ENCODE measurements at places on chromosomes 16 and 17.

- no peak for DNase-seq
Measured at GRCh38 chr16:6642271-6642670, 690.4 kb upstream of the RBFOX1 start.

DNA sequence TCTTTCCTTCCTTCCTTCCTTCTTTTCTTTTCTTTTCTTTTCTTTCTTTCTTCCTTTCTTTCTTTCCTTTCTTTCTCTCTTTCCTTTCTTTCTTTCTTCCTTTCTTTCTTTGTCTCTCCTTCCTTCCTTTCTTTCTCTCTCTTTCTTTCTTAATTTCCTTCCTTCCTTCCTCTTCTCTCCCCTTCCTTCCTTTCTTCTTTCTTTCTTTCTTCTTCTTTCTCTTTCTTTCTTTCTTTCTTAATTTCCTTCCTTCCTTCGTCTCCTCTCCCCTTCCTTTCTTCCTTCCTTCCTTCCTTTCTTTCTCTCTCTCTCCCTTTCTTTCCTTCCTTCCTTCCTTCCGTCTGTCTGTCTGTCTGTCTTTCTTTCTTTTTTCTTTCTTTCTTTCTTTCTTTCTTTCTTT is 1446.5 kb upstream of the GOT2 start:
- no peak for DNase-seq

- DNase-seq, result peak; percentile 96
Measured at GRCh38 chr16:48123104-48123788, 32.5 kb downstream of the ABCC12 start.

- no peak for DNase-seq
Measured at GRCh38 chr17:9790889-9791876, at the start of gene DHRS7C. Gene DHRS7C, minus strand, starts transcription at chr17:9791592. Its CDS starts 308 bp downstream, at chr17:9791284.

- DNase-seq, result no peak
Measured at GRCh38 chr17:3691617-3692067, 4.3 kb downstream of the P2RX5 start.

DNA sequence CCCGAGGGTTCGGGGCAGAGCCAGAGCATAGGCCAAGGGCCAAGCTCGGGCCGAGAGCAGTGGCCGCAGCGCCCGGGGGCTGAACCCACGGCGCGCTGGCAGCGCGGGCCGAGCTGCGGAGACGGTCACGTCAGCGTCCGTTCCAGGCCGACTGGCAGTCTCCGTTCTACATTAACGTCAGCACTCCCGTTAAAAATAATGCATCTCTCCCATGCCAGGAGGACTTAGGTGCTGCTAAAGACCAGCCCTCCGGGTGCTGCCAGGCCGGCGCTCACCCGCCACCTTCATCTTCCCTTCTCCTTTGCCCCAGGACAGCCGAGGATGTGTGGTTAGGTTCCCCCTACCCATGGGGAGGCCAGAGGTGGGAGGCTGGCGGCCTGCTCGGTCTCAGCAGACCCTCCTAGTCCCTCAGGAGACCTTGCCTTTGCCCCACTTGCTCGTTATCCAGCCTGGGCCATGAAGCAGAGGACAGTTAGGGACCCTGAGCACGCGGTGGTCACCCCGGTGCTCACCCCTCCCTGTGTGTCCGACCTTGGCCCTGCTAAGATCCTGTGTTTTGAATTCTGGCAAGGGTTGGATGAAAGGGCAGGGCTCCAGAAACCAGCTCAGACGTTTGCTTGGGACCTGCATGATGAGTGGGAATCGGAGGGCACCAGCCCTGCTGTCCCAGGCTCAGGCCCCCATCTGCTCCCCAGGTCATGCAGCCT is 572 bp downstream of the MPG start:
- DNase-seq, result no peak

- no peak for DNase-seq
Measured at GRCh38 chr17:73581379-73581778, 62.9 kb downstream of the SDK2 start.

GRCh38 chr17:59848778-59849177 is 44.0 kb downstream of the TUBD1 start:
- no peak for DNase-seq

GRCh38 chr16:20833086-20833485 is 26.8 kb downstream of the REXO5 start:
- no peak for DNase-seq

DNA sequence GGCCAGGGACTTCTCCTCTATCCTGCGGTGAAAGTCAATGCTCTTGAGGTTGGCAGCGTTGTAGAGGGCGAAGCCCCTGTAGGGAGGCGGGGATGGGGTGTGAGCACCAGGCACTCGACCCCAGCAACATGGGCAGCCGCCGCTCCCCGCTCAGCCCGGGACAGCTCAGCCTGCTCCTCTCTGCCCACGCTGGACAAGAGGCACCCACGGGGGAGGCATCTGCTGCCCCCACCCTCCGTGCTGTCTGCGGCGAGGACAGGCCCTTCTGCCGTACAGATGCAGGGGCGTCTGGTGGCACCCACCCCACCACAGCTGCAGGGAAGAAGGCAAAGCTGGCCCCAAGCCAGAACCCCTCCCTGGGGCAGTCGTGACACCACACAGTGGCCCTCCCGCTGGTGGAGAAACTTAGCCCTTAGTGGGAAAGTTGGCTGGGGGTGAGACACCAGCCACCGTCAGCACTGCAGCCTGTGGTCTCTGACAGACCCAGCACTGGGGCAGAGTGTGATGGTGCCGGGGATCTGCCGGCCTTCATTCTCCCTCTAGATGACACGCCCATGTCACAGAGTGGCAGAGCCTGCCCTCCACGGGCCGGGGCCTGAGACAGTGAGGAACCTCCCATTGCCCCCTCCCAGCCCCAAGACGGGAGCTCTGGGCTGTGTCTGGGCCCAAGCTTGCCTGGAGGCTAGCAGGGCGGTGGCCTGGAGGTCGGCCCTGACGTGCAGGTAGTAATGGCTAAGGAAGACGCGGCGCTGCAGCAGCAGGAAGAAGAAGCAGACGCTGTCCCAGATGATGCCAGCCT is 19.5 kb downstream of the CTU2 start:
- no peak for DNase-seq

DNA sequence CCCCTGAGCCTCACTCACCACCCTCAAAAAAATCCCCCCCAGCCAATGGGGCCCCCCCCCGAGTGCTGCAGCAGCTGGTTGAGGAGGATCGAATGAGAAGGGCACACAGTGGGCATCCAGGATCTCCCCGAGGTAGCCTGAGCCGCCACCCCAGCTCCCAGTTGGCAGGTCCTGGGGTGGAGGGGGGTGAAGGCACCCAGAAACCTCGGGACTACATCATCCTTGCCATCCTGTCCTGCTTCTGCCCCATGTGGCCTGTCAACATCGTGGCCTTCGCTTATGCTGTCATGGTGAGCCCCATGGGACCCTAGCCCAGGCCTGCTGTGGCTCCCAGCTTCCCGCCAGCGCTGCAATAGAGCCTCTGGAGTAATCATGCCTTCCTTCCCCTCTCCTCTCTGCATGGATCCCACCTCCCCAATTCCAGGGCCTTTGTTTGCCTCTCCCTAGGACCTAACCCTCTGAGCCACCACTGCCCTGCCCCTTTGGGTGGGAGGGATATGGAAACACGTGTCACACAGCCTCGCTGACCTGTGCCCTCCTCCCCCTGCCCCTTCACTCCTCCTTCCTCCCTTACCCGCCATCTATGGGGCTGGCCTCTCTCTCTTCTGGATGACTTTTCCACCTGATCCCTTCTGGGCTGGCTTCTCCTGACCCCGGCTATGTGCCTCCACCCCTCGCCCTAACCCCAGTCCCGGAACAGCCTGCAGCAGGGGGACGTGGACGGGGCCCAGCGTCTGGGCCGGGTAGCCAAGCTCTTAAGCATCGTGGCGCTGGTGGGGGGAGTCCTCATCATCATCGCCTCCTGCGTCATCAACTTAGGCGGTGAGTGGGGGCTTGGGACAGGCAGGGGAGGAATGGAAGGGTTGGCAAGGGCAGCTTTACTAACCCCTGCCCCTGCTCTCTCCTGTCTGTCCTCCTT is 1.9 kb downstream of the PRRT2 start:
- DNase-seq, result no peak

DNA sequence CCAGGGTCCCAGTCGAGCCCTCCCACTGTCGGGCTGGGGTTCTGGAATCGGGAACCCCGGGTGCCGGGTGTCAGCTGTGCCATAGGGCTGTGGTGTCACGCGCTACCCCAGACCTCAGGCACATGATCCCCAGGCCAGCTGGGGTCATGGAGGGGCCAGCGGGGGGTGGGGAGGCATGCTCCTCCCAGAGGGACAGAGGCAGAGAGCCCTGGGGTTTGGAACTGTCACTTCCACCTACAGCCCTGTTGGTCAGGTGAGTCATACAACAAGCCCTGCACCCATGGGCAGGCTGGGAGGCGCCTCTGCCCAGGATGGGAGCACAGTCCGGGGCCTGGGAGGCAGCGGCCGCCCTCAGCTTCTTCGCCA is 63.0 kb downstream of the BAIAP2 start:
- peak; percentile 62 for DNase-seq

GRCh38 chr16:82653550-82654511 is 27.1 kb downstream of the CDH13 start:
- peak; percentile 92 for DNase-seq

GRCh38 chr17:7307686-7308624 is 527 bp downstream of the EIF5A start:
- peak; percentile 33 for DNase-seq

- DNase-seq, result peak; percentile 94
Measured at GRCh38 chr16:84643180-84643583, 5.1 kb upstream of the KLHL36 start.

DNA sequence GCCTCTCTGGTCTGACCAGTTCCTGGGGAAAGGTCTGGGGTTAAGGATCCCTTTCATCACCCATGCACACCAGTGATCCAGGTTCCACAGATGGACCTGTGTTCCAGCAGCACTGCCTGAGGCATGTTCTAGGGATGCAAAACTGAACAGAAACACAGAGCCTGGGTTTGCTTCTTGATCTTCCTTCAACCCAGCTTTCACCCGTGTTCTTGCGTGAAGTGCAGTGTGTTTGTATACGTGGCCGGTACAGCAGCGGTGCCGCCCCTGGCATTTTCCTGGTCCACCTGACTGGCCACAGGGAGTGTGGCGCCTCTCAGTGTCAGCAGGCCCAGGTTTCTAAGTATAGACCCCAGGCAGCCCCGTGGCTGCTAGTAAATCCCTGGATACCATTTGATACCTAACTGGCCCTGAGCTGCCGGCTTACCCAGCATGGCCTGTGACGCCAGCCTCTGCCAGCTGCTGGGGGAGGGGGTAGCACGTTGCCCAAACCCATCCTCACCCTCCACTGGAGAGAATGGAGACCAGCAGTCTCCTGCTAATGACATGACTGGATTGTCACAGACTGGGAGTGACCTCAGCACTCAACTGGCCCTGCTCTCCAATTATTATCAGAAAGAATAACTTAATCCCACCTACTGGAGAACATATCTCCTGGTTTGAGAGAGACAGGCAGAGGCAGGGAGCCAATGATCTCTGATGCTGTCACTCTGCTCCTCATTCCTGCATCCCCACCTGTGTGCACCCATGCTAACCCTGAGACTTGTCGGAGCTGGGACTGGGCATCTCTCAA is 59.2 kb upstream of the LGALS9 start:
- DNase-seq, result no peak

DNA sequence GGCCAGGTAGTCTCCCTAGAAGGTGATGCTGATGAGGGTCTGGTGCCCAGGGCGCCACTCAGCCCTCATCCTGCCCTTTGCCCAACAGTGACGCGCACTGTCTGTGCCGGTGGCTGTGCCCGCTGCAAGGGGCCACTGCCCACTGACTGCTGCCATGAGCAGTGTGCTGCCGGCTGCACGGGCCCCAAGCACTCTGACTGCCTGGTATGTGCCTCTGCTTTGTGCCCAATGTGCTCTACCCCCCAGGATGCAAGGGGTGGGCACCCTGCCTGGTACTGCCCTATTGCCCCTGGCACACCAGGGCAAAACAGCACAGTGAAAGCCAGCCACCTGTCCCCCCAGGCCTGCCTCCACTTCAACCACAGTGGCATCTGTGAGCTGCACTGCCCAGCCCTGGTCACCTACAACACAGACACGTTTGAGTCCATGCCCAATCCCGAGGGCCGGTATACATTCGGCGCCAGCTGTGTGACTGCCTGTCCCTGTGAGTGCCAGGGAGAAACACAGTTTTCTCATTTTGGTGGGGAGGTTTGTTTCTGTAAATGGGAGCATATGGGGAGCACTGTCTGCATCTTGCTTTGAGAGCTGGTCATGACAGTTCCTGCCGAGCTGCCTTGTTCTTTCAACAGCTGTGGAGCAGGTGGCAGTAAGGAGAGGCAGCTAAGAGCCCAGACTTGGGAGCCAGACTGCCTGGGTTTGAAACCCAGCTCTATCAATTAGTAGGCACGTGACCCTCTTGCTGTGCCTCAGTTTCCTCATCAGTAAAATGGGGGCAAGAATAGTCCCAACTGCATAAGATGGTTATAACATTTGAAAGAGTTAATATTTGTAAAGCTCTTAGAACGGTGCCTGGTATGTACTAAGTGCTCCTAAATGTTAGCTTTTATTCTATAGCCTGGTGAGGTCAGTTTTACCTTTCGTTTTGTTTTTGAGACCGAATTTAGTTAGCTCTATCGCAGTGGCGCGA is 10.4 kb downstream of the ERBB2 start:
- DNase-seq, result no peak

DNA sequence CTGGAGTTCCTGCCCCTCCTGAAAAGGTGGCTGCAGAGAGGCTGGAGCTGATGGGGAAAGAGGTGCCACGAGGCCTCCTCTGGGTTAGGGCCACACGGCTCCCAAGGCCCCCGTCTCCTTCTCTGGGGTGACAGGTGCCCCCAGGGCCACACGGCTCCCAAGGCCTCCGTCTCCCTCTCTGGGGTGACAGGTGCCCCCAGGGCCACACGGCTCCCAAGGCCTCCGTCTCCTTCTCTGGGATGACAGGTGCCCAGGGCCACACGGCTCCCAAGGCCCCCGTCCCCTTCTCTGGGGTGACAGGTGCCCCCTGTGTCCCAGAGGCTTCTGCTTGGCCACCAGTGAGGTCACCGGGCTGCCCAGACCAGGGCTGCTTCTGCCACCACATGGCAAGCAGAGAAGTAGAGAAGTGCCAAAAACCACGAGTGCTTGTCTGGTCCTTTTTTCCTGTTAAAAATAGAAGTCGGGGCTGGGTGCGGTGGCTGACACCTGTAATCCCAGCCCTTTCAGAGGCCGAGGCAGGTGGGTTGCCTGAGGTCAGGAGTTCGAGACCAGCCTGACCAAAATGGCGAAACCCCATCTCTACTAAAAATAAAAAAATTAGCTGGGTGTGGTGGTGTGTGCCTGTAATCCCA is 4.1 kb downstream of the CAPN15 start:
- DNase-seq, result no peak

DNA sequence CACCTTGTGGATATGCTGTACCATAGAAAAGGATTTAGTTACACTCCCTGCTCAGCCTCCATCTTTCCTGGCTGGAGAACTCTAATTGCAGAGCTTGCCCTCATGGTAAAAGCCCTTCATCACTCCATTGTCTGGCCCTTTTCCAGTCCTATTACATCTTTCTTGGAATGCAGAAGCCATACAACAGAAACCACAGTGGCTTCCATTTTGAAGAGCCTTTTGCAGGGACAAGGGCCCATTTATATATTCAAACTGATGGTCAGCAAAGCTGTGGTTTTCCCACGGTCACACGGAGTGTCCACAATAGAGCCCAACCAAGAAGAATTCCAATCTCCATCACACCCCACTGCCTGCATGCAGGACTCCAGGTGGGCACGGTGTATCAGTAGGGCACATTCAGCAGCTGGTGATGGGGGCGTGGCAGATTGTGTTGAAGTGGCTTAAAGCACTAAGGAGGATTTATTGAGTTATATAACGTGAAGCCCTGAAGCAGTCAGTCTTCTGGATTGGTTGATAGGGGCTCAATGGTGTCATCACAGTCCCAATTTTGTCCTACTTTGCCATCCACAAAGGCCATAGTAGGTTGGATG is 20.3 kb downstream of the COPRS start:
- no peak for DNase-seq

Measured in NCI-H226 (cell line).